ENCODE measurements at places on chromosomes 3 and 15.

GRCh38 chr15:27599034-27599433 lies 500.1 kb downstream of the OCA2 start:
- no peak for DNase-seq

- DNase-seq, result no peak
These were observed 195.1 kb downstream of the EPHA6 start for GRCh38 chr3:97009427-97010019.

- no peak for DNase-seq
These were observed 556.2 kb upstream of the CBLB start for GRCh38 chr3:106425026-106425425.

GRCh38 chr3:64438812-64439211 lies 213.5 kb upstream of the PRICKLE2 start:
- DNase-seq, result no peak

DNA sequence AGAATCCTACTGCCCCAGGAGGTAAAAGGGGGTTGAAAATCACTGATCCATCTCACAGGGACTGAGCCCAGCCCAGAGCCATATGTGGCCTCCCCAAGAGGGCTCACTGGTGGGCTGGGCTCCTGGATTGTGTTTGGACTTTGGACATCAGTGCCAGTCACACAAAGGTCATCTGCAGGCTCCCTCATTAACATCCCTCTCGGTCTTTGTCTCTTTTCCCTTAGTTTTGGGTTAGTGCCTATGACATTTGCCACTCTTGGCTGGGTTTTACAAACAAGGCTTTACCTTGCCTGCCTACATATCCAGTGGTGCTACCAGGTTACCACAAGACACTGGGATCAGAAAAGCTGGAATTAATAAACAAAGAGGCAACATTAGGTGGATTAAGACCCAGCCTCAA lies 27.9 kb downstream of the IFT122 start:
- no peak for DNase-seq

DNA sequence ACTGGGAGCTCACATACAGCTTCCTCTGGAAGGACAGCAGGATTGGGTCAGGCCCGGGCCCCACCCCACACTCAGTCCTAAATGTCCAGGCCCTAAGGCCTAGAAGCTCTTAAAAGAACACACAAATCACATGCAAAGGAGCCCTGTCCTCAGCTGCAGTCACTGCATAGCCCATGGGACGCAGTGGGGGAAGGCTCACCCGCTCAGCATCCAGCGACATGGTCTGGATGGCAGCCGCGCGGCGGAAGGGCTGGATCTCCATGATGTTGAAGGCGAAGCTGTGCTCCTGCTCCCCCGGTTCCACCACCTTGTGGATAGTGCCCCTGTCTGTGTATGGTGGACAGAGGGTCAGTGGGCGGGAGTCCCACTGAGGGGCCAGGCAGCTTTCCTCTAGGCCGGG lies 22.1 kb downstream of the SEMA7A start:
- DNase-seq, result no peak

- DNase-seq, result peak; percentile 10
These were observed 29.6 kb downstream of the PSMD6 start for GRCh38 chr3:63993653-63994079.

- DNase-seq, result peak; percentile 42
These were observed 27.4 kb upstream of the SNTN start for GRCh38 chr3:63624941-63625560.

DNA sequence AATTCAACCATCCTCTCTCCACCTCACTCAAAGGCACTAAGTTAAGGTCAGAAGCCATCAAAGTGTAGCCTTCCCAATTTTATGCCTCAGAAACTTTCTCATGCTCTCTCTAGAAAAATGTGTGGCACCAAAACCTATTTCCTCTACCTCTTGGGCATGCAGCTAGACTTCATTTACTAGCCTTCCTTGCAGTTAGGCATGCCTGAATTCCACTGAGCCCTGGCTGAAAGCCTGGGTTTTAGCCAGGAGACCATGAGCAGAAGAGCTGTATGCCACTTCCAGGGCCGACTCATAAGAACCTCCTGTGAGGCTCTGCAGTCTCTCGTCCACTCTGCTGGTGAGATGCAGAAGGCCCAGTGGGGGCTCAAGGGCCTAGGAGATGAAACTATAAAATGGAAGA lies 145.0 kb downstream of the MYLK start:
- no peak for DNase-seq

DNA sequence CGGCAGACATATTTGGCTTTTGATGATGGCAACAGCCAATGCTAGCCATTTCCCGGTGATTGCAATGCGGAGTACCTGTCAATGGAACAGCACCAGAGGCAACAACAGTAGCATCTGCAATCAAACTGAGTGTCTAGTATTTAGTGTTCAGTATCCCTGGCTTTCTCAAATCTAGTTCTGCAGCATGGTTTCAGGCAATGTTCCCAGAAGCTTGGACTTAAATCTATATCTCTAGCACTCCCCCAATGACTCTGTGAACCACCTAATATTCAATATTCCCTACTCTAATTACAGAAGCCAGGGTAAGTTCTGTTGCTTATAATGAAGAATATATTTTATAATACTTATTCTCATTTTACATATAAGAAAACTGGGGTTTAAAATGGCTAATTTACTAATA lies 48.2 kb downstream of the TBL1XR1 start:
- no peak for DNase-seq

DNA sequence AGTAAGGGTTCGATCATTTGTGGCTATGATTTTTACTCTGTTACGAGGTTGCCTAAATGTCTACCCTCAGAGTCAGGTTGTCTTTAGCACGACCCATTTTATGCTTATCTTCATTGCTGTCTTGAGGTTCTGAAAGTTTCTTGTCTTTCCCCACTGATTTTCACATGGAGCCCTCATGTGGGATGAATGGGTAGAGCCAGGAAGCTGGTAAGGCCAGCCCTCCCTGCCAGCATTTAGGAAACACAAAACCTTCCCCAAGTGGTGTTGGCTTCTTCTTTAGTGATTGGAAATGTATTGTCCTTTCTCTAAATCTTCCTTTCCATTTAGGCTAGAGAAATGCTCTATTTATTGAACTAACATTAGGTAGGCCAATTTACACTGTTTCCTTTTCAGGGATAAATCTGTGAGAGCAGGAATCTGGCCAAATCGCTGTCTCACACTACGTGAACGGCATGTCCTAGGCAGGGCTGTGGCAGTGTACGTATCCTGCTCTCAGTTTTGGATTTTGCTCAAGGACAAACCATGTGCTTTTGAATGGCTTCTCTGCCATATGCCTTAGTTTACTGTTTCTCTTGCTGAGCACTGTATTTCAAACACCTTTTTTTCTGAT lies 43.7 kb downstream of the MYZAP start:
- DNase-seq, result no peak

GRCh38 chr3:8450618-8451017 lies 51.0 kb upstream of the LMCD1 start:
- no peak for DNase-seq

DNA sequence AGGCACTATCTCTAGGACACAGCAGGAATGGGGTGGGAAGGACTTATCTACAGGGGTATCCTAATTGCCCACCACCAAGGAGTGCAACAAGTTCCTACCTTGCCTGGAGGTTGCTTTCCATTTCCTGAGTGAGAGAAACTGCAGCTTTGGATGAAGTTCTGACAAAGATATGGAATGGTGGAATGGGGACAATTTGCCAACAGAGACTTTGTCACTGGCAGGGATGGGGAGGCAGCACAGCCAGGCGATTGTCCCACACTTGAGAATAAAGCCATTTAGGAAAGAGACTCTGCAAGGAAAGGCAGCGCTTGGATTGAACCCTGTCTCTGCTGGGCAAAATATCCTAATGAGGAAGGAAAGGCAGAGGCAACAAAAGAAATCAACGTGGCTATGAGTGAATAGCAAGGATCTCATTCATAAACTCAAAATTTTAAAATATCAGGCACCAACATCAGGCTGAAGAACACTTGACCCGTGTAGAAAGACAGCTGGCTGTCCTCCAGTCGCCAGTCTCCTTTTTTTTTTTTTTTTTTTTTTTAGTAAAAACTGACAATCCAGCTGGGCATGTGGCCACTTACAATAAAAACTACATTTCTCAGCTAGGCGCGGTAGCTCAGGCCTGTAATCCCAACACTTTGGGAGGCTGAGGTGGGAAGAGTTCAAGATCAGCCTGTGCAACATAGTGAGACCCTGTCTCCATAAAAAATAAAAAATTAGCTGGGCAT lies 31.6 kb upstream of the PDE8A start:
- no peak for DNase-seq

DNA sequence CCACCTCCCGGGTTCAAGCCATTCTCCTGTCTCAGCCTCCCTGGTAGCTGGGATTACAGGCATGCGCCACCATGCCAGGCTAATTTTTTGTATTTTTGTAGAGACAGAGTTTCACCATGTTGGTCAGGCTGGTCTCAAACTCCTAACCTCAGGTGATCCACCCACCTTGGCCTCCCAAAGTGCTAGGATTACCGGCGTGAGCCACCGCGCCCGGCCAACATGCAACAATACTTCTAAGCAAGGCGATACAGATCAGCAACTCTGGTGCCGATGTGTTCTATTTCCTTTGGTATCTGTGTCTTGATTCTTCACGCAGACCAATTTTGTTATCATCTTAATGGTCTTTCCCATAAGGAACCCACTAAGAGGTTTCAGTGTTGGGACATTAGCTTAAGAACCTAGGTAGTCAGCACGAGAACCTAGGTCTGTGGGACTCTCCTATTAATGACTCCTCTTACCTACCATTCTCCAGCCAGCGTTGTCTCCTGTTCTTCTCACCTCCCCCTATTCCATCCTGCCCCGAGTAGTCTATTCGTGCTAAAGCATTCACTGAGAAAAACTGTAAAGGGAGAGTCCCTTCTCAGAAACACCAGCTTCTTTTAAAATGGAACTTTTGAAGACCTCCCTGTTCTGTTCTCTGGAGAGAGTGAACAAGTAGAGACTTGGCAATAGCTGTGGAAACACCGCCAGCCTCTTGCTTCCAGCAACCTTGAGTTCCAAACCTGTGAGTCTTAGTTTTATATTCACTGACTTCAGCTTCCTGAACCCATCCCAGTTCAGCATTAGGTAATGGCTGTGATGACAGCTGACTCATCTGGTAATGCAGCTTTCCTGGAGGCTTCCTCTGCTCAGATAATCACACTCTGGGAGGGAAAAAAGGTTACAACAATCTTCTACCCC lies 61.2 kb downstream of the TSC22D2 start:
- peak; percentile 80 for DNase-seq

DNA sequence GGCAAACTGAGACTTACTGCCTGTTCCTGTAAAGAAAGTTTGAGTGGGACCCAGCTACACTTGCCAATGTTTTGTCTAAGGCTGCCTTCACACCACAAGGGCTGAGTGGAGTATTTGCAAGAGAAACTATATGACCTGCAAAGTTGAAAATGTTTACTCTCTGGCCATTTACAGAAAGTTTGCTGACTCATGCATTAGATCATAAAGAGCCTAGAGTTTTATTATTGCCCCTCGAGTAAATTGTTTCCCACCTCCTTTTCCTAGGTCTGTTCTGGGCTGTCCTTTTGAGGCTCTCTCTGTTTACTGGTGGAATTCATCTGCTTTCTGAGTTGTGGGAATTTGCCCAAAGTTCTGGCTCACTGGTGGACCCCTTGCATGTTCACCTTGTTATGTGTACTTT lies 6.7 kb upstream of the PROK2 start:
- no peak for DNase-seq

All from T1000 (cell line).